ENCODE measurements at places on chromosomes 3 and 15.
A peak's percentile ranks its signal among the peaks of the same experiment; 100 is the strongest.

DNA sequence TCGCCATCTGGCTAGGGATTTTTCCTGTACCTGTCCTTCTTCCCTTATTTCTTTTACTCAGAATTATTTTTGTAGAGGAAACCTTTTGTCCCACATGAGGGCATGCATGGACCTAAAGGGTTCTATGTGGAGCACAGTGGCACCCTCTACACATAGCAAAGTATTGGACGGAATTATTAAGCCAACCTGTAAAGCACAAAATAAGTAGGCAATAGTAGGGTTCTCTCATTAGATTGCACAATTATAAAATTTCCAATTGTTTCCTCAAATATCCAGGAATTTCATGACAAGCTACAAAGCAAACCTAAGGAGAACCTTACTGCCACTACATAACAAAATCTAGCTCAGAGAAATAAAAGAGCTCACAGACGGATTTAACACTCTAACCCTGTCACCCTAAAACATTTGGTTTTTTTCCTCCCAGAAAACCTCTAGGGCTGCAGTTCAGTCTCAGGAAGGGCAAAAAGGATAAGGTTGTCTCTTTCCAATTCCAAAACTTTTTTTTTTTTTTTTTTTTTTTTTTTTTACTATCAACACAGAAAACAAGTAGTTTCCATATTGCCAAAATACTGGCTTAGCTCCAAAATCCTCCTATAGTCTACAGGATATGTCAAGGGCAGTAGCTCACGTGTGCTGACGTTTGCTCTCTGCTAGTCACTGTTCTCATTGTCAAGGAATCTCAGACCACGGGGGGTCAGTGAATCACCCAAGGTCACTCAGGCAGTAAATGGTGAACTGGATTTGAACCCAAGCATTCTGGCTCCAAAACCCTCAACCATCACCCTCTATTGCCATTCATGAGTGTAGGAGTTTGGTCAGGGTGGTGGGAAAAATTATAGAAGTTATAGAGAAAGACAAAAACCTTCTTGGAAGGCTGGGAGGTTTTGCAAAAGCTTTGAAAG, 52.3 kb downstream of the NCEH1 start:
- DNase-seq: no peak

DNA sequence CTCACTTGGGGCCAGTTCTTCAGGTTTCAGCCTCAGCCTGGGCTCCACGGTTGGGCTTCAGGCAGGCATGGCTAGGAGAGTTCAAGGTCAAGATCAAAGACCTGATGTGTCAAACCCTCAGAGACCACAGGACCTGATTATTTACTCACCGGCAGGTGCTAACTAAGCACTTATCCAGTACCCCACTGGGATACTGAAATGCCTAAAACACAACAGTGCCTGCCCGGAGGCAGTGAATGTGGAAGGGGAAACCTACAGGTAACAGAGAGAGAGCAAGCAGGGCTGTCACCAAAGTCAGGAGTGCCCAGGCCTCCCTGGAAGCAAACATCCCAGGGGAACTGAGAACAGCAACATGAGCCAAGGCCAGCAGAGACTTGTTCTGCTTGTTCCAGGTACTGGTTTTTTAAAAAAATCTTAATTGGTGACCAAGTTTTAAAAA, 6.7 kb downstream of the IDH2 start:
- DNase-seq: peak; percentile 45

DNA sequence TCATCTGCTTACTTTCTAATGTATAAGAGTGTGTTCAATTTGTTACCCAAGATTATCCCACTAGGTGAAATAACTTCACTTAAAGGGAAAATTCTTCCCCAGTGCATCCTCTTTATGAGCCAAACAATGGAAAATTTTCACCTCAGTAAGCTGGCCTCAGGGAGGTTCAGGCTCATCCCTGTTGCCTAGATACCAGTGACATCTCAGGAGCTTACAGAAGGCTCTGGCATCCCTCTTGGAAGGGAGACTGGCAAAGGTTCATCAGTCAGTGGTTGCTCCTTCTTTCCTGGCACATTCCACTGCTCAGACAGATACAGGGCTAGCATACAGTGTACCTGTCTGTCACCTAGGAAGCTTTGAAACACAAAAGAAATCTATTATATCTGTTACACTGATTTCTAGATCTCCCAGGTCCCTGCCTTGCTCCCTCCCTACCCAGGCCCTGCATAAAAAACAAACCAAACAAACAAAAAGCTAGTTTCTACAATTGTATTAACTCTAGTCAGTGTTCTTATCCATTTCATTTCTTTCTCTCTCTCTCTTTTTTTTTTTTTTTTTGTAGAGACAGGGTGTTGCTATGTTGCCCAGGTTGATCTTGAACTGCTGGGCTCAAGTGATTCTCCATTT, 1.7 kb downstream of the IP6K2 start:
- no peak for DNase-seq

- DNase-seq: no peak
Measured at GRCh38 chr3:131223373-131224289, 157.9 kb upstream of the NUDT16 start.

GRCh38 chr3:139838269-139838957, 96.6 kb upstream of the CLSTN2 start:
- DNase-seq: no peak

DNA sequence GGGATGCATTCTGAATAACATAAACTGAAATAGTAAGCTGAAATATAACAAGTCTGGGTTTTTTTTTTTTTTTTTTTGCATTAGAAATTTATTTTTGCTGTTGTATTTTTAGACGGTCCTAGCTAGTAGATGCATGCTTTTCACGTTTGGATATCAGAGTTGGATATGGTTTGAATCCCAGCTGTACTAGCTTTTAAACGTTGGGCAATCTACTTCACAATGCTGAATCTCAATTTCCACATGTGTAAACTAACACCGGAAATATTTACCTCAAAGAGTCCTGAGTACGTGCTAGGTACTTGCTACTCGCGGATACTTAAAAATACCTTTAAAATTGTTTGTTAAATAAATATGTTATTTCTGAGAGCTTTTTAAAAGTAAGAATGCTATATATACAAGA, 139.8 kb downstream of the BBX start:
- DNase-seq: no peak

- DNase-seq: peak; percentile 78
Measured at GRCh38 chr3:42600958-42601675, 631 bp downstream of the NKTR start.

DNA sequence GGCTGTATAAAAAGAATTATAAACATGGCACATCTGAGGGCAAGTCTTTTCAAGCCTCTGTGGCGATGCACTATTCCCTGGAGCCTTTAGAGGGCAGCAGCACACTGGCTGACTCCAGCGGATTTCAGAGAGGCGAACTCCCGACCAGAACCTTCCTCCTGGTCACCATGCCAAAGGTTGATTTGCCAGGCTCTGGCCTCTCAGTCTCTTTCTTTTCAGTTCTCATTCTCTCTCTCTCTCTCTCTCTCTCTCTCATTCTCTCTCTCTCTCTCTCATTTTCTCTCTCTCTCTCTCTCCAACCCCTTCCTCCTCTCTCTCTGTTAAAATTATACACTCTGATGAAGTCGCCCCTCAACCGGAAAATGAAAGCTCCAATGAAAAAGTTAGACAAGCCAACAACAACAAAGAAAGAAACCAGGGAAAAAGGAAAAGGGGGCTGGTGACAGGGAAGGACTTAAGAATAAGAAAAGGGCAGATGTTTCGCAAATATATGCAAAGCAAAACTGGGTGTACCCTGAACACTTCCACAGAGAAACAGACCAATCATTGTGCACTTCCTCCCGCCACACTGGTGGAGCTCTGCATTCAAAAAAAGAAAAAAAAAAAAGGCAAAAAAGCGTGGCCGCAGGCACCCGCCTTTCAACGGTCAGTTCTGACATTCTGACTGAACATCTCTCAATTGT, 90.2 kb downstream of the TIGIT start:
- peak; percentile 78 for DNase-seq

DNA sequence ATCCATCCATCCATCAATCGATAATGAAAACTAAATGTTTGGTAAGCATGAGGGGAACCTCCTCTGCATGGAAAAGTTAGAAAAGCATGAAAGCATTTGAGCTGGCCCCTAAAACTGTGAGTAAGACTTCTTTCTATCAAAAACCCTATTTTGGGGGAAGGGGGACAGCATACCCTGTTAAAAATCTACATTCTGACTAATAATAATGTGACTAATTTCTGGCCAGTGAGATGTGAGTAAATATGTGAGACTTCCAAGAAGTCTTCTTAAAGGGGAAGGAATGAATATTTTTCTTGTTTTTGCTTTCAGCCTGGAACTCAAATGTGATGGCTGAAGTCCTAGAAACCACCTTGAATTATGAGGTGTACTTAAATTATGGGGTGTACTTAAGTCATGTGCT, 54.9 kb downstream of the C3orf85 start:
- no peak for DNase-seq

DNA sequence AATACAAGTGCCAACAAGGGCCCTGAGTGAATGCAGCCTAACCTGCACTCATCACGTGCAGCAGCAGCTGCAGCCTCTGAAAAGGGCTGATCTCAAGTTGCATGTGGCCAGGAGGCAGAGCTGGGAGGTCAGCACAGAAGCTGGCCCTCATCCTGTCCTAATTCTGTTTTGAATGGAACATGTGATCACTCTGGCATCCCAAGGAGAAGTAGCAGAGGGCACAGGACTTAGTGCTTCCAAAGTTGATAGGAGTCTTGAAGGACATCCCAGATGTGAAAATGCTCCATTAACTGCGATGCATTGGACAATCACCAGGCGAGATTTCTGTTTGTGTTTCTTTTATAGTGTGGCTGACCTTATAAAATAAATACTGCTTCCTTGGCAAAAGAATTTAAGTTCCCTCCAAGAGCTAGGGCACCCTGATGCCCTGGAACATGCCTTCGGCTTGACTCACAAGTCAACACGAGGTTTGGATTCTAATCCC, 31.6 kb upstream of the STAG1 start:
- DNase-seq: no peak

DNA sequence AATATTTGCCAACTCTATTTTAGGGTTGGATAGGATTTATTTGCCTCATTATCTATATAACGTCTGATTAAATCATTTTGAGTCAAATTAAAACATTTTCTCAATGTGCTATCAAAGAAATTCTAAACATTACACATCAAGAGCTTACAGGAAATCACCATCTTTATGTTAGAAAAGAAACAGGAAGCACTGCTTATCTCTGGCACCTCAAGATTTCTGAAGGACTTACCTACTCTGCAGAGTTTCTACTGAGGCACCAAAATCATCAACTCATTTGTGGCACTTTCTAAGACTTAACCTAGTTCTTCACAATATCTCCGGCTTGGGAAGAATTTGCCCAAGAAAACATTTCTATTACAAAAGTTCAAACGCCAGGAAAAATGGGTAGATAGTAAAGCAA, 181.3 kb upstream of the EOMES start:
- DNase-seq: no peak

GRCh38 chr3:81643721-81644120, 117.7 kb downstream of the GBE1 start:
- no peak for DNase-seq

GRCh38 chr3:111859974-111860859, 1.2 kb downstream of the PHLDB2 start:
- peak; percentile 66 for DNase-seq

DNA sequence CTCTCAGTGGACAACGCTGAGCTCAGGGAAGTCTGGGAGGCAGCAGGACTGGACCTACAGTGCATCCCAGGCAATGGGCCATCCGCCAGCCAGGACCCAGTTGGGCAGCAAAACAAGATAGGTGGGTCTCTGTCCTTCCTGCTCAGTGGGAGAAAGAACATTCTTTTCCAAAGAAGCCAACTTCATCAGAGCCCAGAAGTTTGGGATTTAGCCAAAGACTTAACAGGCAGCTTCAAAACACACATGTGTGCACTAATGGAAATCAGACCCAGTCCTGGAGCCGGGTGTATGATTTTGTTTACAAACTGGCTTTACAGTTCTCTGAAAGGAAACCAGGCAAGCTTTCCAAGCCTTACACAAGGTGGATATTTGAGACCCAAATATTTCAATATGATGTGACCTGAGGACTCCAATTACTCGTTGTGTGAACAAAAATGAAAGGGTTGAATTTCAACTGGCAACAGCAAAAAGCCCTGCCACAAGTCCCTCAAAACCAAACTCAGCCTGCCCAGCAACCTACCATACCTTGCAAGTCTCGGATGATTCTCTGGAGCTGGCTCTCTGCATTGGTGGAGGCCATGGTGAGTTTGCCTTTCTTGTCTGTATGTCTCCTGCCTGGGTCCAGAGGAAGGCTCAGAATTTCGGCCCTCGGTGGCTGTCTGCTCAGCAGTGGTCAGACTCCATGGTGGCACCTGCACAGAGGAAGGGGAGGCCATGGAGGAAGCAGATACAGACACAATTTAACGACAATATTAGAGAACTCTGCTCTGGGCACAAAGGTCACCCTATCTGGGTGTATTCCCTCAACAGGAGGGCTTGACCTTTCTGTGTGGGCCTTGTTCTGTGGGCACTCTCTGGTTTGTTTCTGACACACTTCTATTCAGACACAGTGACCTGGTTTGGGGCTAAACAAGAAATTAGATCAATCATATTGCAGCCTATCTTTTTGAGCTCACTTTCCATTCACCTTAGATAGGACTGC, 11.0 kb downstream of the FYCO1 start:
- no peak for DNase-seq

DNA sequence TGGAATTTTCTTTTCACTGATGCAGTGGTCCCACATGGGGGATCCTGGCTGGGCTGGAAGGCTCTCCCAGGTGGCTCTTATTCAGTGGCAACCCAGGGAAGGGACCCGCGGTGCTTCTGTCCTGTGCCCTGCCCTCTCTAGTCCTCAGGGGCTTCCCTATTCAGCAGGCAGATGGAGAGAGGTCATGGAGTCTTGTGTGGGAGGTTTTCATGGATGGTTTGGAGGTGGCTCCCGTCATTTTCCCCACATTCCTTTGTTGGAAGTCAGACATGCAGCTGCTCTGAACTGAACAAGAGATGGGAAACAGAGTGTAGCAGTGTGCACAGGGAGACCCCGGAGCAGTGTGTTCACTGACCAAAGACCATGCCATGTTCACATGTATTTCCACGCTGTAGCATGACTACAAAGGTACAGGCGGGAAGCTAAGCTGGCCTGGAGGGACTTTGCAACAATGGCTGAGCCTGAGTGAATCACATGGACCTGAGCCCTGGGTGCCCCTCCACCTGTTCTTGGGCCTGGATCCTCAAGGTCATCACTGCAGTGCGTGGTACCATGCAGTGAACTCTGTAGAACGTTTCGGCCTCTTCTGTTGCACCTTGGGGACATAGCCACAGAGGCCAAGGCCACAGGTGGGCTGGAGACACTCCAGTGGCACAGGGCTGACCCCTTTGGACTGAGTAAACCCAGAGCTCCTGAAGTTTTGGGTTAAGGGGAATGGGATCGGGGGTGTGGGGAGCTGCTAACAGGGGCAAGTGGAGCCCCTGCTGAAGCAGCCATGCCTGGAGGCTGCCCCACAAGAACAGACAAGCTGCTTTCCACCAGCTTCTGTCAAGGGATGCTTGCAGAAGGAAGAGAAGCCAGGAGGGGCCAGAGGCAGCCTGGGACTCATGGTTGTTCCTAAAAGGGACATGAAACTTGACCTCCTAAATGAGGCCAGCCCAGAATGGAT, 123.0 kb downstream of the ASB7 start:
- DNase-seq: no peak

GRCh38 chr15:38518084-38518483, 46.5 kb downstream of the RASGRP1 start:
- no peak for DNase-seq
